Mesothelial cell of epicardium (in vitro differentiated cells): ENCODE measurements at places on chromosomes 1 and 21. TPM values are rescaled to one million over a fixed set of nuclear protein-coding genes. Genes with fewer than 3 reads are reported as not detected.

GRCh38 chr1:25831569-25832196 lies 11.9 kb downstream of the MTFR1L start:
- DNase-seq: no peak

- DNase-seq: no peak
Measured at GRCh38 chr21:26099610-26100219, 70.9 kb downstream of the APP start.

DNA sequence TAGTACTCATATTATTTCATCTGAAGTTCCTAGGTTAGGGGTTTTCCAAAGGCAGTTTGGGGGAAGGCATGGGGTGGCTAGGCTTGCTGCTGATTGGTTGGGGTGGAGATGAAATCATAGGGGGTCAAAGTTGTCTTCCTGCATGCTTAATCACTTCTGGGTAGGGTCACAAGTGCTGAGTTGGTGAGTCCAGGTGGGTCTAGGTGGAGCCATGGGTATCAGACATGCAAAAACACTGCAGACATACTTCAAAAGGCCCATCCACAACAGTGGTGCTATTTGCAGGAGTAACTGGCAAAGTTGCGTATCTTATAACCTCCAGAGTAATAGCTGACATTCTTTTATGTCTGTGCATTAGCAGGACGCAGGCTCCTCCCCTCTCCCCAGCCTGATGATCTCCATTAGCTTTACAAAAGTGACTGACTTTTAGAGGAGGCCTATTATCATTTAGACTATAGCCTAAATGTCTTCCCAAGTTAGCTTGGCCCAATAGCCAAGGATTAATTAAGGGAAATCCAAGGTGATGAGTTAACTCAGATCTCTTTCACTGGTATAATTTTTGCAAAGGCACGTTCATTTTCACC lies 374.4 kb upstream of the PRMT6 start:
- DNase-seq: no peak

NCAM2 gene
- total RNA-seq: 31.3 to 34.0 TPM (median 33.8 TPM) in 3 replicates
